Astrocyte (in vitro differentiated cells and primary cell): ENCODE measurements at places on chromosomes 5 and 9. TPM values are rescaled to one million over a fixed set of nuclear protein-coding genes. Genes with fewer than 3 reads are reported as not detected.

FOCAD gene
- total RNA-seq: 44.4 and 48.2 TPM in 2 replicates

RNF180 gene
- 4.6 and 5.4 TPM in 2 replicates for total RNA-seq

ITGA1 gene
- total RNA-seq: 73.7 and 83.1 TPM in 2 replicates

ABCA1 gene
- 109 and 125 TPM in 2 replicates for total RNA-seq

SGCD gene
- total RNA-seq: 2.9 and 5.6 TPM in 2 replicates

CTNND2 gene
- total RNA-seq: 3.1 and 4.5 TPM in 2 replicates

NOTCH1 gene
- total RNA-seq: 34.1 and 35.5 TPM in 2 replicates

PRELID1 gene
- total RNA-seq: 178 and 196 TPM in 2 replicates

FSD1L gene
- total RNA-seq: 4.7 and 7.0 TPM in 2 replicates

EDIL3 gene
- total RNA-seq: 226 and 284 TPM in 2 replicates

IFNB1 gene
- total RNA-seq: 2.5 and 3.2 TPM in 2 replicates

BDP1 gene
- total RNA-seq: 28.5 and 31.8 TPM in 2 replicates

SNCAIP gene
- 0.84 and 1.7 TPM in 2 replicates for total RNA-seq

FBXW2 gene
- 65.0 and 65.7 TPM in 2 replicates for total RNA-seq

BSPRY gene
- 0.27 TPM in 1 of 2 replicates, not detected in the other for total RNA-seq

GRXCR2 gene
- not detected in 2 replicates for total RNA-seq

ZFP2 gene
- 0.48 and 1.1 TPM in 2 replicates for total RNA-seq

ENTPD2 gene
- 0.14 and 0.55 TPM in 2 replicates for total RNA-seq

SMIM32 gene
- 0.30 and 0.34 TPM in 2 replicates for total RNA-seq

MSMP gene
- not detected in 2 replicates for total RNA-seq

PCDHB7 gene
- 0.79 and 1.0 TPM in 2 replicates for total RNA-seq

CSF2 gene
- not detected in 2 replicates for total RNA-seq

LCN15 gene
- not detected in 2 replicates for total RNA-seq

TMEM215 gene
- 1.4 and 3.0 TPM in 2 replicates for total RNA-seq

PCDHB10 gene
- 6.4 and 7.0 TPM in 2 replicates for total RNA-seq

GRHPR gene
- 82.1 and 88.1 TPM in 2 replicates for total RNA-seq

SPATA31C1 gene
- not detected in 2 replicates for total RNA-seq

C9 gene
- 0.07 TPM in 1 of 2 replicates, not detected in the other for total RNA-seq

IL3 gene
- not detected in 2 replicates for total RNA-seq

TERT gene
- total RNA-seq: 0.10 and 0.50 TPM in 2 replicates

TENT4A gene
- 16.8 and 18.8 TPM in 2 replicates for total RNA-seq

PCAT7 gene
- 3.9 and 5.2 TPM in 2 replicates for total RNA-seq

PRDM9 gene
- not detected in 2 replicates for total RNA-seq

OTP gene
- total RNA-seq: 0.16 and 0.17 TPM in 2 replicates

CDH9 gene
- not detected in 2 replicates for total RNA-seq

ETF1 gene
- total RNA-seq: 139 and 153 TPM in 2 replicates

CARD6 gene
- 0.96 and 1.0 TPM in 2 replicates for total RNA-seq

FSTL4 gene
- not detected in 2 replicates for total RNA-seq

PGM5 gene
- 1.3 and 1.8 TPM in 2 replicates for total RNA-seq

FLT4 gene
- 3.7 and 7.2 TPM in 2 replicates for total RNA-seq
